KG1 (cell line): ENCODE measurements at places on chromosomes 12 and 14.

DNA sequence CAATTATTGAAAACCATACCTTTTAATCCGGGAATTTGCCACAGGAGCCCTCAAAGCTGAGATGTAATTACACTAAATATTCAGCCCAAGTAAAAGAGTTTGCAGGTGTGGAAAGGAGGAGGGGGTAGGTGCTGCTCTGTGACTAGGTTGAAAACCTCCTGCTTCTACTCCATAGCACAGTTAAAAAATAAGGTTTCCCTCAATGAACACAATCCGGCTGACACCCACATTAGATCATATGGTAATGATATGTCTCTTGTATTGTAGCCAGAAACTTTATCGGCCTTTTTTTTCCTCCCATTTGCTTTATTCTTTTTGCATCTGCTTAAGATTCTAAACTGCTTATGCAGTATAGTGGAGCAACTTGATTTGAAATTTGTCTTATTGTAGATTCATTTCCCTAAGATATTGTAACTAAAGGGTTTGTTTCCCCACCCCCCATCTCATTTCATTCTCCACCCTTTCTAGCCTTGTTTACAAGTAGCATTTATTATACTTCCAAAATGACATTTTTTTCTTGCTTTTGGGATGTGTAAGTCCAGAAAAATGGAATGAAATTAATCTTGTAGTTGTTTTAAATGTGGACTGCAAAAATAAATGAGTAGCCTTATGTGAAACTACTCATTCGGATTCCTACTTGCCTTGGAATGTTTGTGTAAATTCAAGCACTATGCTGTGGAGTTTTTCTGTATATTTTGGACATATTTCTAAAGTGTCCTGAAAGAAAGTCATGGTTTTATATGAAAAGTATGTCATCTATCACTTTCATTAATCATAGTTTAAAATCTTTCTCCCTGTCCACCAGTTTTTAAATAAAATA, at the start of gene DCN:
TSS of gene DCN (minus strand) at position 182 of the 820 bp plus-strand sequence. CDS start 4,265 bp downstream, outside the sequence.
- DNase-seq: no peak

DNA sequence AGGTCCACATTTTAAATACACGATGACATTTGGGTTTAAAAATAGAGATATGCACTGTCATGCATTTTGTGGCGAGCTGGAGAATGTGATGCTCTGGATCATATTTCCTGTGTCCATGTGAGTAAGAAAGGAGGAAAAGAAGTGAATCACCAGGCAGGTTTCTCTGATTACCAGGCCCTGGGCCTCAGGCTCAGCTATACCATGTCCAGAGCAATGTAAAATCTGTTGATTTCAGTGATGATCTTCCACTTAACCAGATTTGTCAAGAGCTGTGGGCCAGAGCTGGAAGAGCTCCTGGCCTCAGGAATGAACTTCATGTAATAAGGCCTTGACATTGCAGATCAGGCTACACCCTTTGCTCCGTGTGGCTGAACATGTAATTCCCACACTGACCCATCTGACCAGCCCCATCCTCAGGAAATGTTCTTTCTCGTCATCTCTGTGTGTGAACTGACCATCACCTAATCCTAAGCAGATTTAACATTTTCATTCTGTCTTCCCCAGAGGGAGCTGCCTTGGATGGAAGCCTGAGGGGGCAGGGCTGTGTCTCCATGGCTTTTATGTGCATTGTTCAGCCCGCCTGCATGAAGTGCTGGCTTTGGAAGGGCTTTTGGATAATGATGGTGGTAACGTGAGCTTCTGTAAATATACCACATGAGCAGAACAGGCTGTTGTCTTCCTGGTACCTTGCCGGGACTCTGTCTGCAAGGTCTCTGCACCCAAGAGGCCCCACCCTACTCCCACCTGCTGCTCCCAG, 54.5 kb downstream of the CRACR2A start:
- DNase-seq: no peak

GRCh38 chr14:97707603-97708002, 910.4 kb downstream of the VRK1 start:
- no peak for DNase-seq

DNA sequence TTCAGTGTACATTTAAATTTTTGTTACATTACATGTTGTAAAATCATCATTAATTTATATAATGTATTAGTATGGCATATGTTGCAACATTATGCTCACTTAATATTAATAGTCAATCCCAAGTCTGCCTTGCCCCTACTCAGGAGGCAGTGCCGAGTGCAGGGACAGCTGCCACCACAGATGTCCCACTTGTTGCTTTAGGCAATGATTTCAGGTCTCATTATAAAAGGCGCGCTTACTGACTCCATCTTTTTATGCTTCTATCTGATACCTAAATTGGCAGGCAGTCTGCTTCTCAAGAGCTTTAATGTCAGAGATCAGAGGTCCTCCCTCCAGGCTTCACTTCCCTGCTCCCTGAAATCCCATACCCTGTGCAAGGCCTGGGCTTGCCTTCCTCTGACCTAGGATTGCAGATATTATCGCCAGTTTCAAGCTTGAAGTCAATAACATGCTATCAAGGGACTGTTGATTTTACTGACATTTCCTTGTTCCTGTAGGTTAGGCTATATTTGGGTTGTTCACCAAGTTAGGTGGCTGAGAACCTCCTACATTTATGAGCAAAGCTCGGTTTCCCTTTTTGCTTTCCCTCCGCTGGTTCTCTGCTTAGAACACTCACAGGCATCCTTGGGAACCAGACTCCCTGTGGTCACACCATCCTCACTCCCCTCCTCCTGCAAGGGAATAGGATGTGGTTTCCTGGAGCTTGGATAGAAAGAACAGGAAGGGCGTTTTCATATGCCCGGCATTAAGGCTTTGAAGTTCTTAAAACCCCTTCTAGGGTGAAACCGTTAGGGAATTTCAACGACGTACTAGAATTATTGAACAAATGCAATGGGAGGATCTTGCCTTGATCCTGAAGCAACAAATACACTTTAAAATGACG, 208.4 kb upstream of the FKBP4 start:
- DNase-seq: no peak

DNA sequence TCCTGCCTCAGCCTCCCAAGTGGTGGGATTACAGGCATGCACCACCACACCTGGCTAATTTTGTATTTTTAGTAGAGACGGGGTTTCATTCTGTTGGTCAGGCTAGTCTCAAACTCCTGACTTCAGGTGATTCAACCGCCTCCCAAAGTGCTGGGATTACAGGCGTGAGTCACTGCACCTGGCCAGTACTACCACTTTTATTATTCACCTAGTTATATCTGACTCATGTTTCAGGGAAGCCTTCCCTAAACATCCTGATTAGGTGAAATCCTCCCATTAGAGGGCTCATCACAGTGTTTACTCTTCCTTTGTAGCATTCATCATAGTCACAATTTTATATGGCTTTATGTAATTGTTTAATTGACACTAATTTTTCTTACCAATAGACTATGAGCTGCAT, 295.3 kb upstream of the SOX5 start:
- no peak for DNase-seq

GRCh38 chr14:67516676-67517075, 16.4 kb upstream of the PLEKHH1 start:
- DNase-seq: no peak

GRCh38 chr12:108634341-108634751, 652 bp upstream of the SELPLG start:
- DNase-seq: no peak

DNA sequence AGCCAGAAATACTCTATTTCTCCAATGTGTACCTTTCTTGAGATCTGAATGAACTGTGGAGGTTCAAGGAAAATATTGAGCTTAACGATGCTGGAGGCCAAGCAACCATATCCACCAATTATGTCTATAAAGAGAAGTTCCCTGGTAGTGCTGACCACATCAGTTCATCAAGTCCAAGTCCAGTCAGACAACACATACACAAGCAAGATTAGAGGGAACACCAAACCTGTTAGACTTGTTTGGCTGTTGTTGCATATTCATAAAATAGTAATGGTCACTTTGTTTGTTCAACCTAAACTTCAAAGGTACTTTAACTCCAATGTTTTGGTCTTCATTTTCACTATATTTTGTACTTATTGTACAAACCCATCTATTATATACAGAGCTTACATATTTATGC, 81.6 kb downstream of the LMO3 start:
- no peak for DNase-seq

- DNase-seq: no peak
These were observed 166.4 kb downstream of the AEBP2 start for GRCh38 chr12:19605720-19606119.

DNA sequence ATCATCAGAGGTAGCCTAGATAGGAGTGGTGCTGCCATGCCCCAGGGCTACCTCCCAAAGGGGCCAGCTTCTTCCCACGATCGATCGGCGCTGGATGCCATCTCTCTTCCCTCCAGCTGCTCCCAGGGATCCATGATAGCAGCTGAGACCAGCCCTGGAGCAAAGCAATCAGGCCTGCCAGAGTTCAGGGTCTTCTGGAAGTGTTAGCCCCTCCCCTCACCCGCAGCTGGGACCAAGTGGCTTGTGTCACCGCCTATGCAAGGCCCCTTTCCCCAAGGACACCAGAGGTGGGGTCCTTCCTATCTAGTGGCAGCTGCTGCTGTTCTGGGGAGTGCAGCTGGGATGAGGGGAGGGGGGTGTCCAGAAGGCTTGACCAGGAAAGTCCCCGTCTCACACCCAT, 87.0 kb downstream of the IRF2BPL start:
- no peak for DNase-seq
